ENCODE measurements at places on chromosomes 16 and 17. TPM values are rescaled to one million over a fixed set of nuclear protein-coding genes. Genes with fewer than 3 reads are reported as not detected.

The NPTX1 gene
- not detected for total RNA-seq

The G6PC1 gene
- total RNA-seq: 1.9 TPM

The RHBDL3 gene
- 0.15 TPM for total RNA-seq

DNA sequence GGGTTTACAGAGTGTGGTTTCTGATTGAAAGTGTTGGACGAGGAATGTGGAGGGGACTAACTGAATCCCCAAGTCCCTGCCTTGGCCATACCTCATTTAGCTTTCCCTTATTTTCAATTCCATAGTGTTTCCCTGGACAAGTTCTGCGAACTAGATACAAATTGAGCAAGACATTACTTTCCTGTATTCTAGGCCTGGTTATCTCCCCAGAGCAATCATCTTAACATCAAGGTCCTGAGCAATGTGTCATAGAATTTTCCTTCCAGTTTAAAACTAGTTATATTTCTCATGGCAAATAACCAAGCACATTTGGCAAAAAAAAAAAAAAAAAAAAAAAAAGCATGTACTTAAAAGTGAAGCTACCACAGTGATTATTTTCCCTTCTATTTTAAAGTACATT is 330.1 kb downstream of the CDH11 start:
- DNase-seq: no peak

- DNase-seq: no peak
Measured at GRCh38 chr17:9255833-9256232, 234.5 kb downstream of the NTN1 start.

- DNase-seq: no peak
Measured at GRCh38 chr16:86038926-86039310, 140.0 kb downstream of the IRF8 start.

GRCh38 chr16:49632795-49633184 is 223.1 kb downstream of the ZNF423 start:
- DNase-seq: no peak

GRCh38 chr16:404971-405486 is 3.3 kb downstream of the DECR2 start:
- DNase-seq: no peak

GRCh38 chr17:61002316-61002736 is 324.7 kb downstream of the BCAS3 start:
- peak; percentile 36 for DNase-seq

GRCh38 chr16:1706386-1707192 is 594 bp downstream of the MAPK8IP3 start:
- peak; percentile 63 for DNase-seq

- no peak for DNase-seq
Measured at GRCh38 chr16:7440886-7441400, 108.3 kb downstream of the RBFOX1 start.

DNA sequence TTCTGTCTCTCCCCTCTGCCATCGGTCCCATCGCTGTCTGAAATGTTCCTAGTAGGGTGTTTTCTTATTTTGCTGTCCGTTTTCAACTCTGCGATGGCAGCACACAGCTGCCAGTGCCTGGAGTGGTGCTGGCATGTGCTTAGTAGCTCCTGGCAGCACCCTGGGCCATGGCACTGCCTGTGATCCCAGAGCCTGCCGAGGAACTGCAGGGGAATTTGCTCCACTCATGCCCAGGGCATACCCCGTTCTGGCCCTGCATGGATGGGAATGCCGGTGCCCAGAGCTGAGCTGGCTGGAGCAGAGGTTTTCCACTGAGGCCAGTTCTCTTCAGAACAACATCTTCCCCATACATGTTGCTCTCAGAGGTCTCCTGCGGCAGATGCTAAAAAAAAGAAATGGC is 43.1 kb downstream of the GPT2 start:
- DNase-seq: no peak
